ENCODE measurements at places on chromosomes 1 and 21.

DNA sequence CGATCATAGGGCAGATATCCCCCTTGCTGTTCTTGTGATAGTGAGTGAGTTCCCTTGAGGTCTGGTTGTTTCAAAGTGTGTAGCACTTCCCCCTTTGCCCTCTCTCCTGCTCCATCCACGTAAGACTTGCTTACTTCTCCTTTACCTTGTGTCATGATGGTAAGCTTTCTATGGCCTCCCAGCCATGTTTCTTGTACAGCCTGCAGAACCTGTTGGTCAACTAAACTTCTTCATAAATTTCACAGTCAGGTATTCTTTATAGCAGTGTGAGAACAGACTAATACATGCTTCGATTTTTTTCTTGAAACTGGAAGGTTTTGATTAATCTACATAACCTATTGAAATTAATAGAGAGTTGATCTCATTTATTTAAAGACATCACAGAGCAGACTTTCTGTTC, 302.5 kb upstream of the PBX1 start:
- no peak for DNase-seq

DNA sequence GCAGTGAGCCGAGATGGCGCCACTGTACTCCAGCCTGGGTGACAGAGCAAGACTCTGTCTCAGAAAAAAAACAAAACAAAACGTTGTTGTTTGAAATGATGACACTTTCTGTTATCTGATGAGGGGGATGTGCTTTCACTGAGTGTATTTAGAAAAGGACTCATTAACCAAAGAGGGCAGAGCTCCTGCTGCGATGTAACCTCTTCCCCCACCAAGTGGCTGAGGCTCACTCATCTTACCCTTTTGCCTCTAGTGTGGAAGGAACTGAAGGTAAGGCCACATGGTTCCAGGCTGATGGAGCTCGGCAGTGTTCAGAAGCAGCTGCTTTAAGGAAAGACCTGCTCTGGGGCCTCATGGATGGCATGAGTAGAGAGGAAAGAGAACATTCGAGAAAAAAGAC, 105.7 kb upstream of the RUNX1 start:
- DNase-seq: no peak

DNA sequence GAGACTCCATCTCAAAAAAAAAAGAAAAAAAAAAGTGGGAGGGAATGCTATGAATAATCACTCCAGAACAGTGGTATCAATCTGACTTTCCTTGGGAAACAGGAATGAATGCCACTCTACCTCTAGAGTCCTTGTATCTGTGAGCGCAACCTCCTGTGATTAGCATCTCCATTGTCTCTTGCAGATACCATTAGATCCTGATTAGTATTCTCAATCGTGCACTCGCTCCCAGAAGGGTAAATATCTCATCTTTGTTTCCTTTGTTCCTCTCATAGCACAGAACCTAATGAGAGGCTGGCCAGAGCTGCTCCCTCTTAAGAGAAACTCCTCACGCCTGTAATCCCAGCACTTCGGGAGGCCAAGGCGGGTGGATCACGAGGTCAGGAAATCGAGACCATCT, 184.4 kb upstream of the KCNK2 start:
- DNase-seq: no peak

GRCh38 chr1:53038566-53038965, 23.4 kb upstream of the PODN start:
- no peak for DNase-seq

DNA sequence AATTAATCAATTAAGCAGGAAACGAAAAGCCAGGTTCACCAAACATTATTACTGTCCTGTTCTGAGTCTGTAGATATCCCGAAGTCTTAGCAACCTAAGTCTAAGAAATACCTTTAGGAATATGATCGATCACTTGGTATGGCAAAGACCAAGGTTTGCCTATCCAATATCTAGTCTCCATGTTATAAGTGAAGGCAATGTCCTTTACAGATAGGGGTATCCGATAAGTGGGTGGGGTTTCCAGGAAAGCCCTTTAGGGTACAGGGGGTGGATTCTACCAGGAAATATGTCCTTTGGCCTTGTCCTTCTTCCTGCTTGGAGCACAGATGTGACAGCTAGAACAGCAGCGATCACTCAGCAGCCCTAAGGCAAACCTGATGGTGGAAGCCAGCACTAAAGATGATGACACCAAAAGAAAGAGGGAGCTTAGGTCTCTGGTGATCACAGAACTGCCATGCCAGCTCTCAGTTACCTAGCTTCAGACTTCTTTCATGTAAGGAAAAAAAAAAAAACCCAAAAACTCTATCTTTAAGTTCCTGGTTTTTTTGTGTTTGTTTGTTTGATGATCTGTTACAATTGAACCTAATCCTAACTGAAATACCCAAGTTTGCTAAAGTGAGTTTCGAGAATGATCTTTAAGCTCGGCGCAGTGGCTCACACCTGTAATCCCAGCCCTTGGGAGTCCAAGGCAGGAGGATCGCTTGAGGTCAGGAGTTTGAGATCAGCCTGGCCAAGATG, 40.8 kb downstream of the DSTYK start:
- no peak for DNase-seq

DNA sequence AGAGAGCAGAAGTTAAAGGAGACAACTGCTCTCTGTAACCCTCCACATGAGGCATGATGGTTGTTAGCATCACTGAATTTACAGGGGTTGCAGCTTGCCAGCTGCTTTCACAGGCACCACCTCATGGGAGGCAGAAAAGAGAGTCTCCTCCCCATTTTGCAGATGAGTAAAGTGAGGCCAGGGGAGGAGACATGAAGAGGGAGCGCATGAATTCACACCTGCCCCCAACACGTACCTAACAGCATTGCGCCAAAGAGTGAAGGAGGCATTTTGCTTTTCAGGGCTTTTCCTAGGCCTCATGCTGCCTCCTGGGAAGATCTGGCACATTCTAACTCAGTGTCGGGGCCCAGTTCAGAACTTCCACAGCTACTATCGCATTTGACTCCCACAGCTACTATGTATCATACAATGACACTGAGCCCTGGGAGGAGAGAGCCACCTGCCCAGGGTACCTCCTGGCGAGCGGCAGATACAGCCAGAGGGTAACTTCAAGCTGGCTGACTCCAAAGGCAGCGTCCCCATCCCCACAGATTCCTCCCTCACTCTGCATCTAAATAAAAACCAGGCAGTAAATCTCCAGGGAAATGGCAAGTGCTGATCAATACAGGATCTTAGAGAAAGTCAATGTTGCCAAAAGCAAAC, 34.0 kb downstream of the GLIS1 start:
- no peak for DNase-seq

DNA sequence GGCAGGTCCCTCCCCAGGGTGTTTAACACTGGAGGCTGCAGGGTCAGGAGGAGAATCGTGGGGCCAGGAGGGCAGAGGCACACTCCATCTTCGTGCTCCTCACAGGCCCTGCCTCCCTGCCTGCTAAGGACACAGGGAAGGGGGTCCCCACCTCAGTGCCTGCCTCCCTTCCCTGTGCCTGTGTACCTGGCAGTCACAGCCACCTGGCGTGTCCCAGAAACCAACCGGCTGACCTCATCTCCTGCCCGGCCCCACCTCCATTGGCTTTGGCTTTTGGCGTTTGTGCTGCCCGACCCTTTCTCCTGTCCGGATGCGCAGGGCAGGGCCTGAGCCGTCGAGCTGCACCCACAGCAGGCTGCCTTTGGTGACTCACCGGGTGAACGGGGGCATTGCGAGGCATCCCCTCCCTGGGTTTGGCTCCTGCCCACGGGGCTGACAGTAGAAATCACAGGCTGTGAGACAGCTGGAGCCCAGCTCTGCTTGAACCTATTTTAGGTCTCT, 623 bp upstream of the BGLAP start:
- DNase-seq: peak; percentile 82

GRCh38 chr1:235018720-235019444, 109.8 kb downstream of the TOMM20 start:
- no peak for DNase-seq

GRCh38 chr1:223832637-223832943, 13.2 kb downstream of the TP53BP2 start:
- DNase-seq: no peak

DNA sequence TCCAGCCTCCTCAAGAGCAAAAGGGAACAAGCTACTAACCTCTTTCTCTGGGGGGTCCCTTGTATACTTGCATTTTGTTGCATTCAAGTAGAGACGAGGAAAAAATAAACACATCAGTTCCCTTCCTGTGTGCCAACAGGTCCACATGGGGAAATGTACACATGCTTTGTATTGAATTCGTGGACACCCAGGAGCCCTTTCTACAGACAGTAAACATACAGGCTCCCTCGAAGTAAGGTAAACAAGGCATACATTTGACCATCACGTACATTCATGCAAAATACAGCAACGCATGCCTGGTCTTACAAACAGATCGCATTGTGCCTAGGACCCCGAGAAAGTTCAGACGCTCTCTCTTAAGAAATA, 1.1 kb downstream of the KCND3 start:
- DNase-seq: no peak

DNA sequence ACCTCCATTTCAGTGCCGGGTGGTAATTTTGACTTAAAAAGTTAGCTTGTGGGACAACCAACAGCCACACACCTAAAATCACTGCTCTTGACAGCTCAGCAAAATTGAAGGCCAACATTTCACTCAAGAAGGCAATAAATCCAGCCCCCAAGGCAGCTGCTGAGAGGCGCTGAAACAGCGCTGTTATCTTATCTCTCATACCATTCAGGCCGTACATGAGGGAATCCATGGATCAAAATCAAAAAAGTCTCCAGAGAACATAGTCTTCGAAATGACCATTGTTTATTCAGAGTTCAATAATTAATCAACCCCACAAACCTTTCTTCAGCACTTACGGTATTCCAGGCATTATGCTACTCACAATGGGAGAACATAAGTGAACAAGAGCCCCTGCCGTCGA, 38.5 kb downstream of the ZBTB18 start:
- DNase-seq: no peak

DNA sequence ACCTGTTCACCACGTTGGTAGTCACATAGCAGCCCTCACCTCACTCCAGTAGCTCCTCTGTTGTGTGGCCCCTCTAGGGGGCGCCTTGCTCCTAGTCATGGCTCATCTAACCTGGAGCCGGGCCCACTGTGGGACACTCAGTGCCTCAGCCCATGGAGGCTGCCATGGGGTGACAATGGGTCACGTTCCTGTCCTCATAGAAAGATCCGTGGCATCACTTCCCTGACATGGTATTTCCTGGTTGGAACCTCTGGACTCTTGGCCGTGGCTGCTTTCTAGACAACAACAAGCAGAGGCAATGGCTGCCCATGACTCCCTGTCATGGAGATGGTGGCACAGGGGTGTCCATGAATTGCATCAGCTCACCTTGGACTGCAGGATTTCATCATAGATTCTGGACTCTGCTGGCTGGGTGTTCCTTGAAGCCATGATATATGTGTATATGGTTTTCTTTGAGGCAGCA, 27.5 kb upstream of the SLAMF6 start:
- DNase-seq: no peak

GRCh38 chr1:9289711-9290485, 2.8 kb upstream of the SPSB1 start:
- DNase-seq: peak; percentile 61

- DNase-seq: no peak
Observed at GRCh38 chr21:39662411-39662953, 49.7 kb downstream of the B3GALT5 start.

DNA sequence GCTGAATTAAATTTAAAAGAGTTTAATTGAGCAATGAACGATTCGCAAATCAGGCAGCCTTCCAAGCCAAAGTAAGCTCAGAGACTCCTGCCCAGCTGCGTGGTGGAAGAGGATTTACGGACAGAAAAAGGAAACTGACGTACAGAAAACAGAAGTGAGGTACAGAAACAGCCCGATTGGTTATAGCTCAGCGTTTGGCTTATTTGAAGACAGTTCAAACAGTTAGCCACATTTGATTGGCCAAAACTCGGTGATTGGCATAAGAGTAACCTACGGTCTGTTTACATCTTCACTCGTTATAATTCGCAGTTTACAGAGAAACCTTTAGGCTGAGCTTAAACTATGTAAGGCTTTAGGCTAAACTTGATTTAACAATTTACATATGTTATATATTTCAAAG, 46.9 kb downstream of the CR1L start:
- DNase-seq: no peak

- no peak for DNase-seq
Observed at GRCh38 chr1:58548371-58548770, 1.8 kb upstream of the OMA1 start.

- peak; percentile 79 for DNase-seq
Observed at GRCh38 chr1:215749414-215749813, 182.3 kb downstream of the KCTD3 start.

GRCh38 chr1:94540440-94541245, 916 bp downstream of the F3 start:
- DNase-seq: peak; percentile 32

GRCh38 chr1:36168514-36168913, 12.6 kb downstream of the MAP7D1 start:
- no peak for DNase-seq

GRCh38 chr1:229101011-229101871, 169.7 kb upstream of the RAB4A start:
- DNase-seq: no peak

DNA sequence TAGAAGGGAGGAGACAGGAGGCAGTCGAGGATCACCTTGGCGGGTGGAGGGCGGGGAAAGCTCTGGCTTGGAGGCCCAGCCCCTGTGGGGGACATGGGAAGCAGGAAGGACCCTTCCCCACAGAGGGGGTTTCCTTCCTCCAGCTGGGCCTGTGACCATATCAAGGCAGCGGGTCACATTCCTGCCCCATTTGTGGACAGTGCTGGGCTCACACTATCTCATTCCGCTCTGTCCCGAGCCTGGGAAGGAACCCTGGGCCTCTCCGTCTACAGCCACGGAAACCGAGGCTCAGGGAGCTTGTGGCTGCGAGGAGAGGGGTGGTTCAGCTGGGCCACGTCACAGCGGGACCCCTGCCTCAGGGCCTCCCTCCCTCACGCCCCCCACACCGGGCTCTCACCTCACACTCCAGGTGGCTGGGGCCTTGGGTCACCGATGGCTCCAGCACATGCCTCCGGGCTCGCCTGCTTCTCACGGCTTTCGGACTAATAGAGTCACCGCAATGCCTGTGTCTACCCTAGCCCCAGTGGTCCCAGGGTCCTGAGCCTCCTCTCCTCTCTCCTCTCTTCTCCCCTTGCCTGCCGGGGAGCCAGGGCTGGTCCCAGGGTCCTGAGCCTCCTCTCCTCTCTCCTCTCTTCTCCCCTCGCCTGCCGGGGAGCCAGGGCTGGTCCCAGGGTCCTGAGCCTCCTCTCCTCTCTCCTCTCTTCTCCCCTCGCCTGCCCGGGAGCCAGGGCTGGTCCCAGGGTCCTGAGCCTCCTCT, 56.4 kb downstream of the SLC19A1 start:
- DNase-seq: no peak

GRCh38 chr1:22089787-22090186, 37.3 kb downstream of the CDC42 start:
- no peak for DNase-seq

DNA sequence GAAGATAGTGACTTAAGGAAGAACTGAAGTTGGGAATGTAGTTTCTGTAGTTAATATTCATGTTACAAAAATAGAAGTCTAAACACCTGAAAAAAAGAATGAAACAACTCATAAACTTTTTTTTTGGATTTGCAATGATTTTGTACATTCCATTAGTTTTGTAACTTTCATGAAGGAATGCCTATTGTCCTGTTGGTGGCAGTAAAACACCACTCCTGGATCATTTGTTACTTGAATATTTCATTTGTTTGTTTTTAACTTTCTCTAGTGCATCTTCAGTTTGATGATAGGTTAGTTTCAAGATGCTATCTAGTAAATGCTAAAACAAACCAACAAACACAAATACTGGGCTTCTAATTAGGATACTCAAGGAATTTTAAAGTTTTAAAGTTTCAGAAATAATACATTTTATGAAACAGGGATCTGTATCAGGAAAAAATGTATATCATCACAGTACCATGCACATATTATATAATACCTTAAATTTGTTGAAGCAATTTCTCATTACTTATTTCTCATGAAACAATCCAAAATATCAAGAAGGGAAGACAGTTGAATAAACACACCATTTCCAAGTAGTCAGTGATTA, 229.7 kb upstream of the CACYBP start:
- DNase-seq: peak; percentile 3

Measured in HT1080 (cell line).